ENCODE measurements at places on chromosomes 7 and 10.

GRCh38 chr7:73397521-73398281, 35.9 kb upstream of the FZD9 start:
- DNase-seq, result no peak

- DNase-seq, result peak; percentile 13
Measured at GRCh38 chr10:3616880-3617279, 168.1 kb downstream of the KLF6 start.

GRCh38 chr10:34098821-34099567, 716.1 kb downstream of the PARD3 start:
- no peak for DNase-seq

DNA sequence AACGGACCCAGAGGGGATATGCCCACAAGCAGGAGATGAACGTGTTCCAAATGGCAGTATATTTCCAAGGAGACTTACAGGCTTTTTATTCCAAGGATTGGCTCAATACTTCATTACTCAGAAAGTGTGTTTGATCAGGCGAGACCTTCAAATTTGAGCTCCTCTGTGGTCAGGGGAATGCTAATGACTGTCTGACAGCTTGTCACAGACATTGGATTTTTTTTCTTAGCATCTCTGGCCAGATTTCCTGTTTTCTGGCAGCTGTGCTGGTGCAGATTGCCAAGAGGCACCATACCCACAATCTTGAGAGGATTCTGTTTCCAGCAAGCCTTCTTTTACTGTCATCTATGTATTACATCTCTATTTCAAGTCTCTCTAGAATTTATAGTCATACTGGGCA, 93.8 kb downstream of the C1GALT1 start:
- no peak for DNase-seq

DNA sequence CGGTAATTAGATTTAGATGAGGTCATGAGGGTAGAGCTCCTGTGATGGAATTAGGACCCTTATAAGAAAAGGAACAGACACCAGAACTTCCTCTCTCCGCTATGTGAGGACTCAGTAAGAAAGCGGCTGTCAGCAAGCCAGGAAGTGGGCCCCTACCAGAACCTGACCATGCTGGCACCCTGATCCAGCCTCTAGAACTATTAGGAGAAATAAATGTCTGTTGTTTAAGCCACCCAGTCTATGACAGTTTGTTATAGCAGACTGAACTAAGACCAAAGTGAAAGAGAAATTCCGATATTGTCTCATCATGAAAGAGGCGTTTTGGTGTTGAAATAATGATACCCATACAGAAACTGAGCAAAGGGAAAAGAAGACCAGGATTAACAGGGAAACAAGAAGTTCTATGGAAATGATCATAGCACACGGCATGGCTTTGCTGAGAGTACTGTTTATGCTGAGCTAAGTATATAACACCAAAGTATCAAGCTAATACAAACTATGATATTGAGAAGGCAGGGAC, 9.2 kb downstream of the CLEC2L start:
- no peak for DNase-seq

GRCh38 chr7:131527456-131527855, 29.0 kb downstream of the PODXL start:
- DNase-seq, result no peak

DNA sequence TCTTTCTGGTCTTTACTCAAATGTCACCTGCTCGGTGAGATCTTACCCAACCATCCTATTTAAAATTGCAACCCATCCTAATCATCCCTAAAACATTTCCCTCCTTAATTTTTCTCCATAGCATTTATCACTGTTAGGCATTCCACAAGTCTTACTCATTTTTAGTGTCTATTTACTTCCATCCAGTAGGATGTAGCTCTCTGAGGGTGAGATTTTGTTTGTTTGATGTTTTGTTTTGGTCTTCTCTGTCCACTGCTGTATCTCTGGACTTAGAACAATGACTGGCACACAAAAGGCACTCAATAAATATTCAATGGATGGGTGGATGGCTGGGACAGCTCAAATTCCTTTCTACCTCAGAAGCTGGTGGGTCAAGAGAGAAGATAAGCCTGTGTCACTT, 15.8 kb upstream of the DUSP5 start:
- DNase-seq, result peak; percentile 57

DNA sequence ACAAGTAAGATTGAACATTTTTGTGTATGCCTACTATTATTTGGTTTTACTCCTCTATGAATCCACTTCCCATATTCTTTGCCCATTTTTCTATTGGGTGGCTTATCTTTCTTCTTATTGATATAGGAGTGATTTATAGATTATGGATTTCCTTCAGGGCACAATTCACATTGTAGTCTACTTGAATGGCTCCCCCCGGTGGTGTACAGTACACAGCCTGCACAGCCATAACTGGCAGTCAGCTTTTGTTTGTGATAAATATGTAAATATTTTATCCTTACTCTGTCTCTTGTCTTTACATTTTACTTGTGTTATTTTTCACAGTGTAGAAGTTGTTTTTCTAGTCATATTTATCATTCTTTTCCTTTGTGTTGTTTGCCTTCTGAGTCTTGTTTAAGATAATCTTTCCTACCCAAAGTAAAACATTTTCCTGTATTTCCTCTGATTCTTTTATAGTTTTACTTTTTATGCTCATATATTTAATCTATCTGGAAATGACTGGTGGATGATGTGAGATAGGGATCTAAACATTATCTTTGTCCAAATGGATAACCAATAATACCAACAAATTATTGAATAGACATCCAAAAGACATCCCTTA, 23.9 kb upstream of the CALD1 start:
- DNase-seq, result peak; percentile 14

- no peak for DNase-seq
Measured at GRCh38 chr10:3687510-3688081, 97.4 kb downstream of the KLF6 start.

DNA sequence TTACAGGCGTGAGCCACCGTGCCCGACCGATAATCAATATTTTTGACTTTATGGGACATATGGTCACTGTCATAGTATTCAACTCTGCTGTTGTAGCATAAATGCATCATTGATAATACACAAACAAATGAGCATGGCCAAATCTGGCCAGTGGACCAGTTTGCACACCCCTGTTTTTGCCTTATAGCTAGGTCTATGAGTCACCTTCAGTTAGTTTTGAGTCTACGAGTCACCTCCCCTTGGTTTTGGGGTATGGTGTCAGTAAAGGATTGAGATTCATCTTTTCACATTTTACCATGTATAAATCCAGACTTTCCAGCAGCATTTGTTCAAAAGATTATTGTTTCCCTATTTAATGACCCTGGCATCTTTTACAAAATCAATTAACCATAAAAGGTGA, 362.5 kb upstream of the NRP1 start:
- no peak for DNase-seq

- no peak for DNase-seq
Measured at GRCh38 chr10:34479520-34480179, 335.4 kb downstream of the PARD3 start.

GRCh38 chr7:146074195-146074765, 42.3 kb upstream of the CNTNAP2 start:
- DNase-seq, result no peak

- no peak for DNase-seq
Measured at GRCh38 chr10:128522551-128523308, 396.5 kb upstream of the MKI67 start.

GRCh38 chr10:100934084-100934659, 21.4 kb downstream of the SLF2 start:
- peak; percentile 39 for DNase-seq

DNA sequence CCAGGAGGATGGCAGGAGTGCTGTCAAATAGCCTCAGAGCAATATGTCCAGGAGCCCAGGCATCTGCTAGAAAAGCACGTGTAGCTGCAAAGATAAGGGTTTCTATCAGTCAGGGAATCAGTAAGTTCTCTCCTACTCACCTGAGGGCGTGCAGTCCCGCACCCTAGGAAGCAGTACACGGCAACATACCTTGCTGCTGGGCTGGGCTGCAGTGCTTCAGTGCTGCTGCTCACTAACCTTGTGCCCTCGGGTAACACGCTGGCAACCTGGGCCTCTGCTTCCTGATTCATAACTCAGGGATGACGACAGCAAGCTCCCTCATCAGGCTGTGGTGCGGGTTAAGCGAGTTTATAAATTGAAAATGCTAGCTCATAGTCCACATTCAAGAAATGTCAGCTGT, 29.5 kb upstream of the CCNY start:
- no peak for DNase-seq

DNA sequence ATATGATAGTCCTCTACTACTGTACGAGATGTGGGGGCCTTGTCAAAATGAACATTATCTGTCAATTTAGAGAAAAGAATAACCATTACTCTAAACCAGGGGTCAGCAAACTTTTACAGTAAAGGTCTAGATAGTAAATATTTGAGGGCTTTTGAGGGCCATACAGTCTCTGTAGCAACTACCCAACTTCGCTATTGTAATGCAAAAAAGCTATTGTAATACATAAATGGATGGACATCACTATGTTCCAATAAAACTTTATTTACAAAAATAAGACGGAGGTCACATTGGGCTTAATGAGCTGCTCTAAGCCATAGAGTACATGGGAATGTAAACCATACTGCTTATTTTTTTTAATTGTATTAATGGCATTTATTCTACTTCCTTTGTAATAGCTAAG, 477.8 kb upstream of the GALNT17 start:
- no peak for DNase-seq

GRCh38 chr7:36261019-36261754, 108.1 kb downstream of the EEPD1 start:
- no peak for DNase-seq

GRCh38 chr7:101243646-101244374, 1.1 kb downstream of the FIS1 start:
- no peak for DNase-seq

- no peak for DNase-seq
Measured at GRCh38 chr10:104081998-104082397, 3.7 kb downstream of the COL17A1 start.

GRCh38 chr7:146902728-146903127, 786.1 kb downstream of the CNTNAP2 start:
- no peak for DNase-seq

GRCh38 chr7:45890902-45891461, 2.7 kb downstream of the IGFBP1 start:
- DNase-seq, result peak; percentile 38

Data from A549 (cell line).